ENCODE measurements at places on chromosomes 12 and 14.

DNA sequence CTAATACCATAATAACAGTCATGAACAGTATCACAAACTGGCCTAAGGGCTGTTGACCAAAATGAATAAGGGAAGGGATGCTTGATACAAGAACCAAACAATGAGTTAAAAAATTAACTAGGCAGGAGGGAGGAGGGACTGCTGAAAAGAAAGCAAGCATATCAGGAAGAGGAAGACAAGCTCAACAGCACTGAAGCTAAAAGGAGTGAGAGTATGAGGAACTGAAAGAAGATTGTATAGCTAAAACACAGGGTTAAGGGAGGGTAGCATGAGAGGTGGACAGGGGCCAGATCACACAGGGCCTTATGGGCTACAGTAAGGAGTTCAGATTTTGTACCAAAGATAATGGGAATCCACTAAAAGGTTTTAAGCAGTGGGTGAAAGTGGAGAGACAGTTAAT lies 34.1 kb downstream of the ITGA7 start:
- DNase-seq = no peak

GRCh38 chr12:119486599-119487154 lies 106.9 kb upstream of the TMEM233 start:
- DNase-seq = no peak

DNA sequence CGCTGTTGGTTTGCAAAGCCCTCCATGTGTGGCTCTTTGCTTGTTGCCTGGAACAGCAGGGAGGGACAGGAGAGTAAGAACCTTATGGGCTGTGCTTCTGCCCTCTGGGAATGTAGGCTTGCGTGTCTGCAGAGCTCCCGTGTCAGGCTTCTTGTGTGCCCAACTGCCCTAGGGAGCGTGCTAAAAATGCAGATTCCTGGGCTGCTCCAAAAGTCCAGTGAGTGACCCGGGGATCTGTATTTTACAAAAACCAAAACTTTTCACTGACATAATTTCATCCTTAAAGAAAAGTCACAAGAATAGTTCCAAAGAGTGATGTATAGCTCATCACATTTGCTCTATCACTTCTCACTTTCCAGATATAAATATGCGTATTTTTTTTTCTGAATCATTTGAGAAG lies 34.8 kb upstream of the CCDC63 start:
- DNase-seq = no peak

GRCh38 chr12:7989827-7990491 lies 42.6 kb upstream of the FOXJ2 start:
- DNase-seq = no peak

- DNase-seq = no peak
Observed at GRCh38 chr14:60356386-60356785, 107.4 kb downstream of the PPM1A start.

DNA sequence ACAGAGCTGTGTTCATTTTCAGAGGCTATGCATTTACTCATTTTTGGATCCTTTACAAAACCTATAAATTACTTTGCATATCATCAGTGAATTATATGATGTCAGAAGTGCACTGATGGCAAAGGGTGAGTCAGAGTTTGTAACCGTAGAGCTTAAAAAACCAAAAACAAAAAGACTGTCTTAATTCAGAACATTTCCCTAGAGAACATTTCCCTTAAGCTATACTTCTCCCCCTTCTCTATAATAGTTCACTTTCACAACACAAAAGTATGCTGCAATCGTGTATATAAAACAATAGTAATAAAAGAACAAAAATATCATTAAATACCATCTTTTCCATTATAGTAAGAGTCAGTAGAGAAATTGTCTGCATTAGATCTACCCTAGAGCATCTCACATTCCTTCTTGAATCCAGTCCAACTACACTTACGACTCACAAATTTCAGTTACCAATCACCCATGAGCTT lies 934.9 kb downstream of the LRFN5 start:
- DNase-seq = peak; percentile 25

- DNase-seq = peak; percentile 12
Observed at GRCh38 chr12:109539508-109539907, 33.8 kb downstream of the MMAB start.

- DNase-seq = no peak
Observed at GRCh38 chr14:89828471-89829165, 125.9 kb downstream of the EFCAB11 start.

DNA sequence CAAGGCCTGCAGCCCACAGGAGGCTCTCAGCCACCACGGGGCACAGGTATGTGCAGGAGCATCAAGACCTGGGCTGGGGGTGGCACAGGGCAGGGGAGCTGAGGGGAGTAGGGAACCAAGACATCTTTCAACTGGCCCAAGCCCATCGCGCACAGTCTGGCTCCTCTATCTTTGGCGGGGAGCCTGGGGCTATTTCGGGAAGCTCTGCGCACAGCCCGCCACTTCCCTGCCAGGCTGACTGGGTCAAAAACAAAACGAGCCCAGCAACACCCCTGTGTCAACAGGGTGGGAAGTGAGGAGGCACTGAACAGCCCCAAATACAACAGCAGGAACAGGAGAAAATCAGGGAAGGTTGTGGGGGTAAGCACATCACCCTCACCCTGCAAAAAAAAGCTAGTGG lies 83.9 kb downstream of the ARL6IP4 start:
- DNase-seq = no peak

DNA sequence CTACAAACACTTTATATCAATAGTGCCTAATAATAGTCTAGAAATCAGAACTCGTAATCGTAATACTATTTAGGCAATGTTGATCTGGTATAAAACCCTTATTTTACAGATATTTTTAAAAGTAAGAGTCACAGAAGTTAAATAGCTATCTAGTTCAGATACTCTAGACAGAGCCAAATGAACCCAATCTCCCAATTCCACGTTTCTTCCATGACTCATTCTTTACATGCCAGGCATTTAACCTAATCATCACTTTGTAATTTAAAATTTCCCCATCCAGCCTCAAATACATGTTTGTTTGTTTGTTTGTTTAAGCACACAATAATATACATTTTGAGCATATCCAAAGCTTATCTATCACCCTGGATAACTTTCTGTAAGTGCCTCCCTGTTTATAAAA lies 36.4 kb upstream of the GARIN6 start:
- DNase-seq = no peak

DNA sequence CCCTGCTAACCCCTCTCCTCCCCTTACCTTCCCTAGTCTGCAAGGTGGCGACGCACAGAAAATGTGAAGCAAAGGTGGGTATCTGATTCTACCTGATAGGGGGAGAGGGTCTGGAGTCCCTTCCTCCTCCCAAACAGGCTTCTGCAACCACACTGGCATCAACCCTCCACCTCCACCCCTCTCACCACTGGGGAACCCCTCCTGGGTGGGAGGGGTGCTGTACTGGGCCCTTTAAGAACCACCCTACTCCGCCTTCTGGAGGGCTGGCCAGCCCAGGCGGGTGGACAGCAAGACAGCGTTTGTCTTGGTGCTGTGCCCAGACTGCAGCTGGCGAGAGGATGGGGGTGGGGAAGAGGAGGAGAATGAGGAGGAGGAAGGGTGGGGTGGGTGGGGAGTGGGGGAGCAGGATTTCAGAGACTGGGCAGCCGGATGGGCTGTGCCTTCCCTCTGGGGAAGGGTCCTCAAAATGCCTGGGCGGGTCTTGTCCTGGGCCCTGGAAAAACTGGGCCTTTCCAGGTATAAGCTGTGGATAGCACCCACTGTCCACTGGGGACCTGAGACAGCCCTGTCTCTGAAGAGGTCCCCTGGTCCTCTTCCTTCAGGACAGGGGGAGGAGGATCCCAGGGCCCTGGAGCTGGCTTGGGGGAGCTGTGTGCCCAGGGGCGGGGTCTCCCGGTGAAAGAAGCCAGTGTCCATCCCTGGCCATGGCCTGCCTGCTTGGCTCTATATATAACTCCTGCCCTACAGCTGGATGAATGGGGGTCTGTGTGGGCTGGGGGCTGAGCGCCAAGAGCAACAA lies 2.8 kb downstream of the TNS2 start:
- DNase-seq = peak; percentile 81

DNA sequence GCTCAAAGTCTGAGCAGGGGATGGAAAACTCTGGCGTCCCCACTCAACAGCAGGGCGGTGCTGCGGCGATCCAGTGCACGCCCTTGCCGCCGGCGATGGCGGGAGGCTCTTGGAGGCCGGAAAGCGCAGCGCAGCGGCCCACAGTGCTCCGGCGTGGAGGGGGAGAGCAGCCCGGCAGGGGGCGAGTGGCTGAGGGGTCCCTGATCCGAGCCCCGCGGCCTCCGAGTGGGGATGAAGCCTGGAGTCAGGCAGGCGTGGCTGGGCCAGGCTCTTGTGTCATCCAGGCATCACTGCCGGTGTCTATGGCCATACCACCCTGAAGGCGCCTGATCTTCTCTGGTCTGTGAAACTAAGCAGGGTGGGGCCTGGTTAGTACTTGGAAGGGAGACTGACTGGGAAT lies 183.1 kb downstream of the ALG10 start:
- no peak for DNase-seq

DNA sequence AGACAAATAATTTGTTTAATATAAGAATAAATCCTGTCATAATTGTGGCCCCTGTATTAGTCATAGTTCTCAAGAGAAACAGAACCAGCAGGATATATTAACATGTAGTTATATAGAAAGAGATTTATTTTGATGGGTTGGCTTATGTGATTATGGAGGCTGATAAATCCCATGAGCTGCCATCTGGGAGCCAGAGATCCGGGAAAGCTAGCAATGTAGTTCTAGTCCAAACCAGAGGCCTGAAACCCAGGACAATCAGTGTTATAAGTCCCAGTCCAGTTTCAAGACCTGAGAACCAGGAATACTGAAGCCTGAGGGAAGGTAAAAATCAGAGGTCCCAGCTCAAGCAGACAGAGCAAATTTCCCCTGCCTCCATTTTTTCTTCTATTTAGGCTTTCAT lies 435.8 kb downstream of the RPL10L start:
- DNase-seq = no peak

- no peak for DNase-seq
Observed at GRCh38 chr14:38248321-38249028, 7.4 kb downstream of the CLEC14A start.

- DNase-seq = no peak
Observed at GRCh38 chr12:94282675-94283074, 134.3 kb downstream of the PLXNC1 start.

DNA sequence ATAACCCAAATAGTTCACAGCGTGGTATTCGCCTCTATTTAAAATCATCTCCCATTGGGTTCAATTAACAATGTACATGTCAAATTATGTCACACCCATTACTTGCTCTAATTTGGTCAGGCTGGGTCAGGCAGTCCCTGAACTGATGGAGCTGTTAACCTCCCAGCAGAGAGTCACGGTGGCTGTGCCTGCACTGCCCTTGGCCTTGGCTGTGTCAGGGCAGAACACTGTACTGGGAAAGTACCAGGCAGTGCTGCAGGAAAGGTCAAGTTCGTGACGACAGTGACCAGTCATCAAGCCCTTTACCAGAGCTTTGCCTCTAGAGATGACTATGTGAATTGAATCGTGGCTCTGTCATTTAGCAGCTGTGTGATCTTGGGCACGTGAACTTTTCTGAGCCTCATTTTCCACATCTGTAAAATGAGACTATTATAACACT lies 100.0 kb downstream of the ARF6 start:
- DNase-seq = peak; percentile 73

GRCh38 chr12:13390918-13391317 lies 194.4 kb downstream of the EMP1 start:
- DNase-seq = no peak

DNA sequence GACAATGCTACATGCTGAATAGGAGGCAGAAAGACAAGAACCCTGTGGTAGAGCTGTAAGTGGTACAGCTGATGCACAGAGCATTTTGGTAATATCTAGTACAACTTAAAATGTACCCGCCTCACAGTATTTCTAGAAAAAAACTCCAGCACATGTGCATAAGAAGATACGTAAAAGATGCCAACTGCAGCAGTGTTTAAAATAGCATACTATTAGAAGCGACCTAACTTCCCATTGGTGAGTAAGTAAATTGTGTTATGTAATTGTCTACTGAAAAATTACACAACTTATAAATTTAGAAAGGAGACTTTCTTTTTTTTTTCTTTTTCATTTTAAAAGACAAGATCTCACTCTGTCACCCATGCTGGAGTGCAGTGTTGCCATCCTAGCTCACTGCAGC lies 114.3 kb upstream of the CAND1 start:
- DNase-seq = no peak

DNA sequence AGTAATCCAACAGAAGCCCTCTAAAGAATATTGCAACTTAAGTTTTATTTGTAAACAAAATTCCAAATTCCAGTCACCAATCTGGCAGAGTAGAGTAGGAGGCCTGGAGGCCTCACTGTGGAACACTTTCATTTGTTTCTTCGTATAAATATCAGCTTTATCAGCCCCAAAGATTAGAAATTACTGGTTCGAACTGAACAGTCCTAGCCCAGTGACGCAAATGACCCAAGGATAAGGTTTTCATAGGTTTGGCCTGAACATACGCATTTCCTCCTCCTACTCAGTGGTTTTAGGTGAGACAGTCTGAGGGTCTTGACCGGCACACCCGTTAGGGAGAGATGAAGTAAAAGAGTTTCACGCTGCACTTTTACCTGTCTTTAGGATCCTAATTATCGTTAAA lies 1.7 kb downstream of the CDC42BPB start:
- DNase-seq = no peak

GRCh38 chr14:73242357-73242901 lies 5.1 kb downstream of the PAPLN start:
- no peak for DNase-seq

DNA sequence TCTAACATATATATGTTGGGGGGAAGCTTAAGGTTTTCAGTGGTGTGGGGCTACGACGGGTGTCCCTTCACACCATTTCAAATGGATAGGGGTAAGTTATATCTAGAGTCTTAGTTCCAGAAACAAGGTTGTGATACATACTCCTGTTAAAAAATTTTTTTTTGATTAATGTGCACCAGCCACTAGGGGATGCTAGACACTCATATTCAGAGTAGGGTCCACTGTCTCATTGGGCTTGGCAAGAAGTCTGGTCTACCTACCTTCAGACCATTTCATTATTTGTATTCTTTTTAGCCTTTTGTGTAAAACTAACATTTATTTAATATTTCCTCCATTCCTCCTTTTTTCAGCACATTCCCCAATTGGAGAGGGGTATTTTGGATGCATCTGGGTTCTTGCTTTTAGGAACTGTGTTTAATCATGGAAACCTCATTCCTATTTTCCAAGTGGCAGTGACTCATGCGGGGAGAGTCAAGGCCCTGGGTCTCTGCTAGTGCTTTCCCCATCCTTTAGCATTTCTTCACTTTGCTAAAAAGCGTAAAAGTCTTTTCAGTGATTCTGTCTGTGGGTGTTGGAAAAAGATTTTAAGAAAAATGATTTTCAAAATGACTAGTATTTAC lies 33.4 kb downstream of the ANO4 start:
- peak; percentile 9 for DNase-seq

- no peak for DNase-seq
Observed at GRCh38 chr14:89167705-89168104, 249.3 kb downstream of the FOXN3 start.

DNA sequence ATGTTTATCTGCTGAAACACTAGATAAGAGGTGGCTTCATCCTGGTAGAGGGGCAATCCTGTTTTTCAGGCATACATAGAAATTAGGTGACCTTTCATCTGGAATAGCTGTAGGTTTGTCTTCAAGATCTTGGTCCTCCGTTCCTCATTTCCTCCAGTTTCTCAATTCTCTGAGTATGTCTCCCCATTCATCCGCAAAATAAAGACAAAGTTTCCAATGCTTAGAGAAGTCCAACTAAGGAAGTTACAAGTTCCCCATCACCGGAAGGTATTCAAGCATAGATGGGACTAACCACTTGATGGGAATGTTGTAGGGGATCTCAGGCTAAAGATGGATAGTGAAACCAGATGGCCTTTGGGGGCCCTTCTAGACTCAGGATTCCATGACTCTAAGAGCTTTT lies 34.3 kb downstream of the ERG28 start:
- no peak for DNase-seq

- DNase-seq = peak; percentile 40
Observed at GRCh38 chr14:76950055-76951020, 78.2 kb downstream of the IRF2BPL start.

GRCh38 chr14:77107228-77107627 lies 9.2 kb downstream of the CIPC start:
- DNase-seq = no peak
